Astrocyte (in vitro differentiated cells and primary cell): ENCODE measurements at places on chromosomes 5 and 9. TPM values are rescaled to one million over a fixed set of nuclear protein-coding genes. Genes with fewer than 3 reads are reported as not detected.

The CATSPER3 gene
- 0.26 and 0.39 TPM in 2 replicates for total RNA-seq

The LTC4S gene
- 1.2 and 1.3 TPM in 2 replicates for total RNA-seq

The C9 gene
- 0.07 TPM in 1 of 2 replicates, not detected in the other for total RNA-seq

The TRPM6 gene
- 0.27 and 0.29 TPM in 2 replicates for total RNA-seq

The PCDHB16 gene
- 3.2 and 4.4 TPM in 2 replicates for total RNA-seq

GRCh38 chr9:135134268-135135022 lies 47.0 kb downstream of the OLFM1 start:
- H3K27me3 ChIP-seq = no peaks in the 10 kb centered on the region
- H3K36me3 ChIP-seq = no peaks in the 10 kb centered on the region
- H3K4me3 ChIP-seq = no peak overlapping the region
- no peak for DNase-seq
- H3K27ac ChIP-seq = no peak overlapping the region

DNA sequence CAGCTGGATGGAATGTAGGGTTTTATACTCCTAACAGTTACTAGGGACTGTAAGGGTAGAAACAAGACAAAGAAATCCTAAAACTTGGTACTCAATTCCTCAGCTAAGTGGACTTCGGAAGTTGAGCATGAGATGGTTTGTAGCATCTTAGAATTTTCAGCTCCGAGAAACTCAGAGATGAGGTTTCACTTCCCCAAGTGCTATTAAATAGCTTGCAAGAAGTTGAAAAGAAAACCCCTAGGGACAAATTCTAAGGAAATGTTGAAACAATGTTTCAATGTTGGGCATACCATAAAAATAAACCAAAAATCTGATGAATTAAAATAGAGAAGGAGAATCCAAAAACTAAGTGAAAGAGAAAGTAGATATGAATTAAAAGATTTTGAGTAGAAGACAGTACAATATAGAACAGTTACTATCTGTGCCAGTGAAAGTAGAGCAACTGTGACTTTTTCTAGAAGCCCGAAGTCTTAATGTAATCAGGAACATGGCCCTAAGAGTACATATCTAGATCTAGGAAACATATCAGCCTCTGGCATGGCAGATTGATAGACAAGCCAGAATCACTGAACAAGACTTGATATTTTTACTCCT lies 308.6 kb upstream of the RGMB start:
- H3K36me3 ChIP-seq = no peaks in the 10 kb centered on the region
- no peak overlapping the region for H3K27ac ChIP-seq
- no peak for DNase-seq
- peaks cover 7% of the 10 kb centered on the region for H3K4me1 ChIP-seq
- H3K27me3 ChIP-seq = no peaks in the 10 kb centered on the region
- H3K4me3 ChIP-seq = no peak overlapping the region

- H3K27me3 ChIP-seq = no peaks in the 10 kb centered on the region
- H3K4me3 ChIP-seq = no peak overlapping the region
- no peak for DNase-seq
- peak overlapping the region; percentile 92 for H3K27ac ChIP-seq
- H3K36me3 ChIP-seq = no peaks in the 10 kb centered on the region
These were observed 410.2 kb downstream of the ACTL7B start for GRCh38 chr9:108445431-108446071.

- H3K36me3 ChIP-seq = no peaks in the 10 kb centered on the region
- no peaks in the 10 kb centered on the region for H3K4me1 ChIP-seq
- no peak overlapping the region for H3K4me3 ChIP-seq
These were observed 76.5 kb downstream of the SLC1A1 start for GRCh38 chr9:4566806-4567205.

GRCh38 chr5:75275756-75276155 lies 39.1 kb upstream of the ANKRD31 start:
- no peaks in the 10 kb centered on the region for H3K4me1 ChIP-seq
- H3K4me3 ChIP-seq = no peak overlapping the region
- no peaks in the 10 kb centered on the region for H3K27me3 ChIP-seq
- no peak for DNase-seq

GRCh38 chr9:80874276-80874675 lies 815.1 kb downstream of the TLE1 start:
- H3K36me3 ChIP-seq = no peaks in the 10 kb centered on the region
- peak; percentile 94 for DNase-seq
- no peaks in the 10 kb centered on the region for H3K4me1 ChIP-seq
- no peaks in the 10 kb centered on the region for H3K27me3 ChIP-seq
- H3K4me3 ChIP-seq = no peak overlapping the region

GRCh38 chr5:37715992-37716391 lies 123.8 kb downstream of the GDNF start:
- no peak overlapping the region for H3K27ac ChIP-seq
- no peaks in the 10 kb centered on the region for H3K27me3 ChIP-seq
- H3K4me3 ChIP-seq = no peak overlapping the region
- H3K4me1 ChIP-seq = peaks cover 23% of the 10 kb centered on the region
- no peak for DNase-seq

DNA sequence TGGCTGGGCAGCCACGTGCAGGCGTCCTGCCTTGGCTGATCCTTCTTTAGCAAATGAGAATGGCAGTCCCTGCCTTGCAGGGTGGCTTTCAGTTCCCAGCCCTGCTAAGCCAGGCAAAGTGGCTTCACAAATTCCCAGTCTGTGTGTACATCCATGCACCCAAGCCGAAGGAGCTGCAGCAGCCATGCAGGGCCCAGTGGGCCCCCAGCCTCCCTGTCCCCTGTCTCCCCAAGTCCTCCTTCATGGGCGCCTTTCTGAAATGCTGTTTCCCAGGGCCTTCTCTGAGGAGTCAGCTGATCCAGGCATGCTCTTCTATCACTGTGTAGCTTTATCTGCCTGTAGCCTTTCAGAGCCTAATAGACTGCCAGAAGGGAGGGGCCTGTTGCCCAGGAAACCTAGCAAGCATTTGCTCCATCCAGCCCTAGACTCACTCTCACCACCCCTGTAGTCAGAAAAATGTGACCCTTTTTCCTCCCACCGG lies 47.4 kb upstream of the SHC3 start:
- DNase-seq = peak; percentile 39
- no peaks in the 10 kb centered on the region for H3K4me1 ChIP-seq
- no peak overlapping the region for H3K27ac ChIP-seq
- no peaks in the 10 kb centered on the region for H3K36me3 ChIP-seq
- H3K4me3 ChIP-seq = no peak overlapping the region
- no peaks in the 10 kb centered on the region for H3K27me3 ChIP-seq

DNA sequence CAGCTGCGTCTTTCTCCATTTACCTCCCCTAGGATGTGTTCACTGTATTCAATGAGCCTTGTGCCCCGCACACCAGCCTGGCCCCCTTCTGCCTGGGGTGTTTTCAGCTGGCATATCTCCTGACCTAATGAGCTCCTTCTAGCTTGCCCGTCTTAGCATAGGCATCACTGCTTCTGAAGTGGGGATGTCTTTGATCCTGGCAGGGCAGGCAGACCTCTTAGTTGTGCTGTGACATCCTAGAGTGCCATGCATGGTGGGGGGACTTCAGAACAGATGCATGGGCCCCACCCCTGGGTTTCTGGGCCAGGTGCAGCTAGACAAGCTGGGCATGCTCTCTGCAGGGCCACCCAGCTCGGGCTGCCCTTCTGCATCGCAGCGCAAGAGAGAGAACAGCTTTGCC lies 172.7 kb downstream of the GADD45G start:
- peaks cover 4% of the 10 kb centered on the region for H3K27me3 ChIP-seq
- H3K36me3 ChIP-seq = no peaks in the 10 kb centered on the region
- H3K4me1 ChIP-seq = no peaks in the 10 kb centered on the region

DNA sequence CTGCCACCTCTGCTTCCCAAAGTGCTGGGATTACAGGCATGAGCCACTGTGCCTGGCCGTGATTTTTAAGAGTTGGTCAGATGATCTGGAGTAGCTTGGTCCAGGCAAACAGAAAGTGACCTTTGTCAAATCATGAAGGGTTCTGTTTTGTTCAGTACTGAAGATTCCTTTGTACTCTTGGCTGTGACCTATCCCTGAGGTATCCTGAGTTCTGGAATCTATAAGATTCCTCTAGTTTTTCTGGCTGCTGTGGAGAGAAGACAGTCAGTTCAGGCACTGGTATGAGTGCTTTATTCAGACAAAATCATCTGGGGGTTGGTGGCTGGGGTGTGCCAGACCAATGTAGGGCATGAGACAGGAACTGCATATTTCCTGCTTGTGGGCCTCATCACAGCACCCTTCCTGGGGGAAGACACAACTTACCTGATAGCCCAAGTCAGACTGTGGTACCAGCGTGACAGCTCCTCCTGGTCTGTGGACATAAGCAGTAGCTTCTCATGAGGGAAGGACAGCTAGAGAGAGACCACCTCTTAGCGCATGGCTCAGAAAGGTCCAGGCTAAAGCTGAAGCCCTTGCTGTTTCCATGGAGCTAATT lies 3.1 kb downstream of the ARHGEF39 start:
- no peak overlapping the region for H3K4me3 ChIP-seq
- H3K36me3 ChIP-seq = peaks cover 6% of the 10 kb centered on the region
- H3K27ac ChIP-seq = no peak overlapping the region

- H3K4me1 ChIP-seq = peaks cover 9% of the 10 kb centered on the region
- H3K36me3 ChIP-seq = no peaks in the 10 kb centered on the region
- H3K27ac ChIP-seq = no peak overlapping the region
- no peak overlapping the region for H3K4me3 ChIP-seq
- DNase-seq = no peak
- H3K27me3 ChIP-seq = peaks cover 22% of the 10 kb centered on the region
These were observed 31.6 kb downstream of the PRLR start for GRCh38 chr5:35198686-35199085.

DNA sequence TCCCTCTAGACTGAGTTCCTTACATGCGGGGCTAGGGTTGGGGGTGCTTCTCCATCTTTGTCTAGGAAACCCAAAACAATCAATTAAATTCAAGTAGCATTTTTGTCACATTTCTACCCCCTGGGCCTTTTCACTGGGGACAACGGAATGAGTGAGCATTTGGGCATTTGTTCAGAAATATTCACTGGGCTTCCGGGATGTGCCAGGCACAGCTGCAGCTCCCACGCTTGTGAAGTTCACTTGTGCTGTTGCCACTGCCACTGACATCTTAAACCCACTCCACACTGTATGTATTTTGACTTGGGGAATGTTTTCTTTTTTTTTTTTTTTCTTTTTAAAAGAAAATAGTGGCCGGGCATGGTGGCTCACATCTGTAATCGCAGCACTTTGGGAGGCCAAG lies 31.6 kb downstream of the DUSP1 start:
- H3K4me1 ChIP-seq = peaks cover 10% of the 10 kb centered on the region
- no peak overlapping the region for H3K4me3 ChIP-seq
- H3K36me3 ChIP-seq = no peaks in the 10 kb centered on the region
- DNase-seq = no peak
